ENCODE measurements at places on chromosomes 7 and 10.

- no peak for DNase-seq
Measured at GRCh38 chr7:102107474-102108104, 179.1 kb upstream of the SH2B2 start.

DNA sequence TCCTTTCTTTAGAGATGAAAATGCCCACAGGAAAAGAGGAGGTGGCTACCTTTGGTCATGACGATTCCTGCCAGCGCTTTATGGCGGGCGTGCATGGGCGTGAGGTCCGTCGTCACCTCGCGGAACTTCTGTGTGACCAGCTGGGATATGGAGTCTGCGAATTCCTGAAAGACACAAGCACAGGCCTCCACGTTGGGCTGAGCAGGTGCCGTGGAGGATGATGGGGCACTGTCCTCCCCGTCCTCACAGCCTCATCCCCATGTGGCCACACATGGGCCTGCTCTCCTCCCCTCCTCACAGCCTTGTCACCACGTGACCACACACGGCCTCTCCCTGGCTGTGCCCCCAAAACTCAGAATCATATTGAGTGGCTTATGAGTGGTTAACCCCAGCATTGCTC is 214.7 kb downstream of the WDR37 start:
- no peak for DNase-seq

- DNase-seq: no peak
Measured at GRCh38 chr10:10515479-10516204, 502.0 kb upstream of the CELF2 start.

DNA sequence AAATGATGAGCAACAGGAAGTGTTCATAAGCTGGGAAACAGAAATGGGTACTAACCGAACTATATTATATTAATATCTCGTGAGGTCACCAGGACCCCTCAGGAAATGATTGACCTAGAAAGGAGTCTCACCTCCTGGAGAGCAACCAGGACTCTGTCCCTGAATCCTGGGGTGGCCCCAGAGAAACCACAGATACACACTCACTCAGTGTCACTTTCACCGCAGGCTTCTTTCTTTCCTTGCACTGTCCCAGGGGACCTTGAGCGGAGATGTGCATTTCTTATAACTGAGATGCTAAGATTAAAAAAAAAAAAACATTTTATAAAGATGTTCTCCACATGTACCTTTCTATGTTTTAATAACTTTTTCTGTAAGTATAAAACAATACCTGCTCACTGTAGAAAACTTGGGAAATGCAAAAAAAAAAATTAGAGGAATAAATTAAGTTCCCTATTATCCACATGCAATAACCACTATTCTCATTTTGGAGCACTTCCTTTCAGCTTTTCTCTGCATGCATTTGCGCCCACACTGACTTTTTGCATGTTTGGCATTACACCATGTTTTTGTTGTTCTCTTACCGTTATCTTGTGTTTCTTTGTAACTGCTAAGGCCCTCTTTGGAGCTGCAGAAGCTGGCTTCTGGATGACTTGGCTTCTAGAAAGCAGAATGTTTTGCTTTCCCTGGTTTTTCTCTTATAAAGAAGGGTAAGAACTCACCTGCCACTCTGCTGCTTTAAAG is 15.0 kb downstream of the NOD1 start:
- no peak for DNase-seq

DNA sequence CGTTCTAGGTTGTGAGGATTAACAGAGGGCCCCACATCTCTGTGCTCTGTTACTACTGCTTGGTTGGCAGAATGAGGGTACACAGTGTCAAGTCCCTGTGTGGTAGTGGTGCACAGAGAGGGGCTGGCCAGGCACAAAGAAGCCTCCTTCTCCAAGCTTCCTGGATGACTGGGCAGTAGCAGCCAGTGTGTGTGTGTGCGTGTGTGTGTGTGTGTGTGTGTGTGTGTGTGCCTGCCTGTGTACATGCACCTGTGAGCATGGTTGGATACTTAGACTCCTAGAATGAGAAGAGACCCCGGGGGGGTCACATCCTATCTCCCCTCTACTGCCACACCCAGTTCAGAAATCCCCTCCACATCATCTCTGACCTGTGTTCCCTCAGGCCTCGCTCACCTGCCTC is 146.7 kb upstream of the UNC5B start:
- DNase-seq: no peak

GRCh38 chr7:66187905-66188304 is 17.2 kb upstream of the TPST1 start:
- DNase-seq: no peak

GRCh38 chr10:16559236-16559773 is 37.6 kb upstream of the C1QL3 start:
- no peak for DNase-seq

- DNase-seq: no peak
Measured at GRCh38 chr7:18419456-18419855, 76.1 kb upstream of the HDAC9 start.

DNA sequence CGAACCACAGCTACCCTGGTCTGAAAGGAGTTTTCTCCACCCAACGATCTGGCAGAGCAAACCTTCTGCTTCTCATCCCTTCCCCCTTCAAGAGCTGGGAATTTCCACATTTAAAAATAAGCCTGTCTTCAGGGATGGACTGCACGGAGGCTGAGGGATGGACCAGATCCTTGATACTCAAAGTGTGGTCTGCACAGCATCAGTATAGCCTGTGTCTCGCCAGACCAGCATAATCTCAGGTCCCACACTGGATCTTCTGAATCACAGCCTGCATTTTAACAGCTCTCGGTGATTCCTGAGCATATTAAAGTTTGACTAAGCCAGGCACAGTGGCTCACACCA is 7.1 kb downstream of the KCNMA1 start:
- DNase-seq: no peak

GRCh38 chr10:78761311-78761781 is 307.4 kb upstream of the ZMIZ1 start:
- DNase-seq: no peak

DNA sequence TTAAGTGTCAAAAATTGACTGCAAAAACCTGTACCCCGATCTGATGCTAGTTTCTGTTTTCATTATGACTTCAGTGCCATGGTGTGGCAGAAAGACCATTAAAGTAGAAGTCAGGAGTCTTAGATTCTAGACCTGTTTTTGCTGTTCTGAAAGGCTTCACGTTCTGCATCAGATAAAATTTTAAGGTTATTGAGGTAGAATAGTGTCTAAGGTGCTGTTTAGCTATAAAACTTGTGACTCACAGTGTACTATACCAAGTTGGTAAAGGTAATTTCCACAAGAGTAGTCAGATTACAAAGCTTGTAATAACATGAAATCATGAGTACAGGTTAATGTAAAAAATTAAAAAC is 38.6 kb downstream of the ZNRF2 start:
- no peak for DNase-seq

Measured in NCI-H774 (cell line).